ENCODE measurements at places on chromosomes 2 and 18.

- no peak for ATAC-seq
These were observed 9.8 kb downstream of the FBXO11 start for GRCh38 chr2:47896450-47896968.

GRCh38 chr2:178006710-178007109, 65.9 kb downstream of the PDE11A start:
- no peak for ATAC-seq

DNA sequence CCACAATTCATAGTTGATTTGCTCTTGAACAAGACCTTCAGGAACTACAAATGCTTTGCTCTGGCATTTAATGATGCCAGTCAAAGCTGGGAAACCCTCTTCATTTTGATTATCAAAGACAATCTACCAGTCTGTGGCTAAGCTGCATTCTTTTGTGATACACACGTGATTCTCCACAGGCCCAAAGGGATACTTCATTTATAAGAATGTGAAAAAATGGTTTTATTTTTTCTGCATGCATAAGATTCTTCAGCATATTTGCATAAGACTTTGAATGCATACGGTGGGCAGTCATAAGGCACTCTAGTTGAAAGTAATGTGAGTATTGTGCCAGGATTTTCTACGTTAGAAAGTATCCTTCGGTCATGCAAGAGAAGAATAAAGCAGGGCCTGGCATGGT, 33.0 kb upstream of the ARL5A start:
- ATAC-seq = no peak

DNA sequence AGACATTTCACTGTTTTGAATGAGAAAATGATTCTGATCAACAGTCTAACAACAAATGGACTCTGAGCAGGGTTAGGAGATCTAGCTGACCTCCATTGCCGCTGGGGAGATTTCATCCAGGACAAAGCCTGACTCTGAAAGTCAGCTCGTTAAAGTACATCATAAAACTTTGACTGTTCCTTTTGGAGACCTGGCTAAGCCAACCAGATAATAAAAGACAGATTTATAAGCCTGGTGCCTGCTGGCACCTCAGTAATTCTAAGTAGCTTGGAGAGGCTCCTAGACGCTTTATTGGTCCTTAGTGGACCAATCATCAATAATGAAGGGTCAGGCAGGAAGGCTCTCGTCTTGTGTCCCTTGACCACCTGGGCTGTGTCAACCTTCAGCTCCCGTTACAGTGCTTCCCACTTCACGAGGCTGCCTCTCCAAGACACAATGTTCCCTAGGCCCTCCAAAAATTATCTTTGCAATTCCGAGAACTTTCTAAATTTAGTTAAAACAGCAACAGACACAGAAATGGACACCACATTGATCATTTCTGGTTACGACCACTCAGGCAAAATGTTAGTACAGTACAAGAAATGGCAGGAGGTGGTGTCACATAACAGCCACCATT, 47.9 kb upstream of the PMAIP1 start:
- no peak for ATAC-seq

DNA sequence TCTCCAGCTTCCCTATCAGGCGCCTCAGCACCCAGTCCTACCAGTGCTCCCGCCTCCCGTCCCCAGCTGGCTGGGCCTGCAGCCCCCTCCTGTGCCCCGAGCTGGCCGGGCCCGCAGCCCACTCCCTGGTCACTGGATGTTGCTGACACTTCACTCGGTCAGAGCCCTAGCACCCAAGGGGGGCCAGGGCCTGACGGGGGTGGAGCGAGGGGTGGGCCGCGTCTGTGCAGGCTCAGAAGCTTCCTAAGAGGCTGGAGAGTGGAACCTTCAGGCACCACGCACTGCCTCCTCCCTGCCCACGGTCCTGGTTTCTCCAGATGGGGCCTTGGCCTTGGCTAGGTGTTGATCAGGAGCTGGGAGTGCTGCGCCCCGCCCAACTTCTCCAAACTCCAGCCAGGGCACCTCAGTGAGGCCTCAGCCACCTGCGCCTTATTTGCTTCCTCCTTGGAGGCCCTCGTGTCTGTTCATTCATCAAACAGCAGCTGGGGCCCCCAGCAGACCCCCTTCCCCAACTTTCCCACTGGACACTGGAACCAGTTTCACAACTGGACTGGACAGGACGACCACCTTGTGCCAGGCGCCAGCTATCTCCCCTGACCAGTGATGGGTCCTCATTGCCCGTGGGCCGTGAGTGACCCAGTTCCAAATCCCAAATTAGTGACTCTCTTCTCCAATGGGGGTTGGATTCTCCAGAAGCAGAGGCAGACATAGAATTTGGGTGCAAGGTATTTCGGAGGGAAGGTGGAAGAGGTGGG, 16.7 kb downstream of the CAPN10 start:
- ATAC-seq = no peak

GRCh38 chr18:41965634-41966255, 10.7 kb downstream of the PIK3C3 start:
- no peak for ATAC-seq

DNA sequence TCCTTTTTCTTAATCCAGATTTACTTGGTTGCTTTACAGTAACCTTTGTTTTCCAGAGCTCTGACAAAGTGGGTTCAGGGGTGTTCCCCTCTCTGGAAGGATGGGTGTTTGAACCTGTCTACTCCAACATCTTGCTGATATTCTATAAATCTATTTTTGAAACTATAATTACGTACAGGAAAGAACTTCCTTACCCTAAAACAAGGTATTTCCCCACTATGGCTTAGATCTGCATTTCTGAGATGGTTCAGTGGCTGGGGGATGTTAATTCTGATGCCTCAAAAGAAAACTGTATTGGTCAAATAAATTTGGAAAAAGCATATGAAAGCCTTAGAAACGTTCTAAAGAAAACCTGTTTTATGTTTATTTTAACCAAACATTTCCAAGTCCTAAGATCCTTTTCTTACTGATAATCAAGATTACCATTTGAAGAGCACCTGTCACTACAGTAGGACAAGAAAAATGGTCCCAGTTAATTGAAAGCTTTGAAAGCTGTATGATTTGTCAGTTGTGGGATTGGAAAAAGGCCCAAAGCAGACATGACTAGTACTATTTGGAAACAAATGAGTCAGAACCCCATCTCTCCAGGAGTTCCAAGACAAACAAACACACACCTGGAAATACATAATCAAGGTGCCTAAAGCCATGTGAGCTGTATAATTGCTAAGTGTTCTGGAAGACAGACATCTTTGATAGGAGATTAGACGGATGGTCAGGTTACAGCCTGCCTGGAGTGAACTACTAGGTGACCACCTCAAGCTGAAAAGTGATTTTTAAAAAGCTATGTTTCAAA, 57.5 kb downstream of the KDM3A start:
- ATAC-seq = no peak

GRCh38 chr2:175981551-175981950, 20.5 kb downstream of the LNPK start:
- ATAC-seq = no peak

GRCh38 chr18:54880395-54881105, 52.3 kb downstream of the RAB27B start:
- ATAC-seq = no peak

DNA sequence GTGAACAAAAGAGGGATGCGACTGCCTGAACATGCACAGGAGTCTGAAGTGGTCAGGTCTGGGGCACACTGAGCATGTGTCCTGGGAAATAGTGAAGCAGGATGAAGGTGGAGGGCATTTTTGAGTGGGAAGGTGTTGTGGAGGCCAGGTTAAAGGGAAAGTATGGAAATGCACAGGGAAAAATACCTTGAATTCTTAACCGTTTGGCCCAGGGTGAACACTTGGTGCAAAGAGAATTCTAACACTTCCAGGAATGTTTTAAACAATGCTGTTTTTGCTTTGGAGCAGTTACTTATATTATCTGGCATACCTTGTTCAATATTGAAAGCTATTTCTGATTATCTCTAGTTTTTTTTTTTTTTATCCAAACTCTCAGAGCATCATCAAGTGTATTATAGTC, 623.5 kb downstream of the DCC start:
- ATAC-seq = no peak

DNA sequence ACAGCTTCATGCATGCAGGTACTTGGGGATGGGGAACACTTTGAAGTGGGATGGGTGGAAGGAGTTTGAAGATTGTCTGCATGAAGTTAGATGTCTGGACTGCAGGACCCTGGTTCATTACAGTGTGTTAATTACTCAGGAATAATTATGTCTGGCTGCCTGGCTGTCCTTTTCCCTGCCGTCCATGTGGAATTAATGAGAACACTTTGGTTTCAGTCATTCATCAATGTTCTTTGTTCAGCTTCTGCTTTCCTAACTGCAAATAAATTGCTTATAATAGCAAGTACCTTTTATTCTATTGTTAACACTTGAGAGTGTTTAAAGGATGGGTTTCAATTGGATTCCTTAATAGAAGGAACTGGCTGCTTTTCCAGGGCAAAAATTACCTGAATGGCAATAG, 35.8 kb downstream of the MTCL1 start:
- ATAC-seq = no peak

DNA sequence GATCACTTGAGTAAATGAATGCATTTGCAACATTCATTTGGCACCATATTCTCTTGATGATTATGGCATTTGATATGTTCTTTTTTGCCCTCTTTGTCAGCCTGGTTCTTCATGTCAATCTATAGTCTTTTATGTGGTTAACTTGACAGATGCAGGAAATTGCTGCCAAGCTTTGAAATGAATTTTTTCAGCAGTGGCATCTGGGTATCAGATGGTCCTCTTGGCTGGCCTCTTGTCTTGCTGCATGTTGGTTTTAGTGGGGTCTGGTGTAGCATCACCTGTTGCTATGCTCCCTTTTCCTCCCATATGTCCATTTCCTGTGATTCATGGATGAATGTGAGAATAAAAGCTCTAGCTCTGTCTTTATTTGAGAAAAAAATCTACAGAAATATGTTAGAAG, 119.9 kb downstream of the DPP4 start:
- ATAC-seq = no peak

DNA sequence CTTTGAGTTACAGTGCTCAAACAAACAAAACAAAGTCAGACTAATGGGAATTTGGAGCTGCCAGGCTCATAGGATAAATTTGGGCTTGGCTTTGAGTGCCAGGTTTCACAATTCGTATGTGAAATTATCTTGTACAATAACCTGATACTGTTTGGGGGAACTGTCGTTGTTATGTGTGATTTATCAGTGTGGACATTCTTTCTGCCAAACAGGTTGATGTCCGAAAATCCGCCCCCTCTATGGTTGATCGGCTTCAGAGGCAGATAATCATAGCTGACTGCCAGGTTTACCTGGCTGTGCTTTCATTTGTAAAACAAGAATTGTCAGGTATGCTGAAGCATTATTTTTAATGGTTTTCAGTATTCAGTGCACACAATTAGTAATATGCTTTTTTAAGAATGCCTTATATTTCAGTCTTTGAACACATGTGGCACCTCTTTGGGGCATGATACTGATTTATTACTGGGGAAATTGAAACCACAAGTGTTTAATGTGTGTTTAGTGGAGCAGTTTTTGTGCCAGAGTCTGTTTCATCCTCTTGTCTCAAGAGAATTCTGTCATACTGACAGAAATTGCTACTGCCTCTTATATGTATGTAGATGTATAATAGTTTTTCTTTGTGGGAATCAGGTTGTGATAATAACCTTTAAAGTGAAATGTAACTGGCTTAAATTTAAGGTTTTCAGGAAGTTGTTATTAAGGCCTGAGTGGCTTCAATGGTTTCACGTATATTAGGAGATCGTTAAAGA, 54.6 kb downstream of the TTC39C start:
- no peak for ATAC-seq

DNA sequence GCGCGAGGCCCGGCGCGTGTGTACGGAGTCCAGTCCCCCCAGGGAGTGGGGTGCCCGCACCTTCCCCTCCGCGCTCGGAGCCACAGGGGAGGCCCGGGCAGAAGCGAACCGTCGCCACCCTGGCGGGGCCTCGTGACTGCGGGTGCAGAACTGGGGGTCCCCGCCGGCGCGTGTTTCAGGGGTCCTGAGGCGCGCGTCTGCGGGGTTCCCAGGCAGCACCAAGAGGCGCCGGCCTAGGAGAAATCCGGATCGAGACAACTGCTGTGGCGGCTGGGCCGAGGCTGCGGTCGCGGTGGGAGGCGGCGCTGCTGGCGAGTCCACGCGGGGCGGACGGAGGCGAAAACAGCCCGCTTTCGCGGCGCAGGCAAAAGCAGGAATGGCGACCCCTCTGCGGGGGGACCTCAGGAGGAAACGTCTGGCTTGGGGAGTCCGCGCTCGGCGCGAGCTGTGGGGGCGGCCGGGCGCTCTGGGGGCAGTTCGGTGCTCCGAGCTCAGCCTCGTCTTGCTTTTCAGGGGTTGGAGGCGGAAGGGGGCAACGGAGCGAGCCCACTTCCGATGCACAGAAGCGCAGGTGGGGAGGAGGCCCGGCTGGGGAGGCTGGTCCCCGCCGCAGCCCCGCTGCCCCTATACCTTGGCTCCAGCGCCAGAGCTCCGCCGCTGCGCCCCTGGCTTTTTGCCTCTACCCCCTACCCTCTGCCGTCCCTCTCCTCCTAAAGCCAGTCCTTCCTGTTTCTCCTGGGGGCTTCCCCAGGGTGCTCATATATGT, 81.5 kb upstream of the LDLRAD4 start:
- peak; percentile 25 for ATAC-seq

DNA sequence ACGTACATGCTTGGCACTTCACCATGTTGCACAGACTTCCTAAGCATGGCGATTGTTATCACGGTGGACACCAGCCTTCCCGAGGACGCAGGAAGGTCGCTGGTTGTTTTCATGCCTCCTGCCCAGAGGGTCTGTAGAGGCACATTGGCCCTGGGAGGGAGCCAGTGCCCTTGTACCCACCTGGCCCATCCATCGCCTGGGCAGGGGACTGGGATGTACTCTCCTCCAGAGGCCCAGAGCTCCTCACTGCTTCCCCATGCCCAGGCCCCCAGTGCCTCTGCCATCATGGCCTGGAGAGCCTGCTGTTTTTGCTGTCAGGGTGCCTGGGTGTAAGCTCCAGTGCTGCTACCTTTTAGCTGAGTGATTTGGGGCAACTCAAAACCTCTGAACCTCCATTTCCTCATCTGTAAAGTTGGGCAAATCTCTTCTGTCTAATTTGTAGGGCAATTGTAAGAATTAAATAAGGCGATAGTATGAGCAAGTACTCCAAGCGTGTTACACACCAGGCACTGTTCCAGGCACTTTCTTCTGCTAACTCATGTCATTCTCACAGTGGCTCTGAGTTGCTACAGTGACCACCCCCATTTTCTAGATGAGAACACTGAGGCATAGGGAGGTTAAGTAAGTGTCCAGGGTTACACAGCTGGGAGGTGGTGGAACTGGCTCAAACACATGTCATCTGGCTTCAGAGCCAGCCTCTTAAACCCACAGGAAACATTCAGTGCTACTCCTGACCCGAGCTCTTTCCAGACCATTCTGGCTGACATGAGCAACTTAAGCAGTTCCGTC, 45.3 kb downstream of the GREB1 start:
- no peak for ATAC-seq

- peak; percentile 86 for ATAC-seq
These were observed 30.0 kb downstream of the RNF125 start for GRCh38 chr18:32048507-32049091.

DNA sequence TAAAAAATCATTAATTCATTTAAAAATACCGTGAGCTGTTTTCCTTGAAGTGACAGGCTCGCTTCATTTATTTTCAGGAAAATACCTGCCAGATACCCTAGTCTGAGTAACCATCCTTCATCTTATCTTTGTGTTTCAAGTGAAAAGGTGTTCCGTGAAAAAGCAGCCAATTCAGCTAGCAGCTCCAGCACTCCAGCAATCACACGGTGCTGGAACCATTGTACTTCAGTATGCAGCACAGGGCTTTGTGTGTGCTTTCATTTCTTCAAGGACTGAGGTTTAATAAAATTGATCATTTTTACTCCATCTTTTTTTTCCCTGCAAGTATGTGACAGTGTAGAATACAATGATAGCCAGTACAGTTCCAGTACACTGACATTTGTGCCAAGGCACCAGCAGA, 39.1 kb upstream of the PGAP1 start:
- no peak for ATAC-seq

Measured in gastroesophageal sphincter (tissue), 4 donors.